SK-N-SH treated with all-trans-retinoic acid at 6 μM for 48 hours (cell line): ENCODE measurements at places on chromosomes 7 and 10.

- peak; percentile 49; the same call in 1 of the 3 replicates for ATAC-seq
Observed at GRCh38 chr10:120131183-120131582, 238.7 kb downstream of the SEC23IP start.

- no peak for ATAC-seq
Observed at GRCh38 chr7:144731661-144732351, 104.0 kb downstream of the TPK1 start.

- no peak for ATAC-seq
Observed at GRCh38 chr7:28301148-28301641, 111.1 kb upstream of the CREB5 start.

- ATAC-seq = no peak
Observed at GRCh38 chr10:120051671-120052070, 159.1 kb downstream of the SEC23IP start.

DNA sequence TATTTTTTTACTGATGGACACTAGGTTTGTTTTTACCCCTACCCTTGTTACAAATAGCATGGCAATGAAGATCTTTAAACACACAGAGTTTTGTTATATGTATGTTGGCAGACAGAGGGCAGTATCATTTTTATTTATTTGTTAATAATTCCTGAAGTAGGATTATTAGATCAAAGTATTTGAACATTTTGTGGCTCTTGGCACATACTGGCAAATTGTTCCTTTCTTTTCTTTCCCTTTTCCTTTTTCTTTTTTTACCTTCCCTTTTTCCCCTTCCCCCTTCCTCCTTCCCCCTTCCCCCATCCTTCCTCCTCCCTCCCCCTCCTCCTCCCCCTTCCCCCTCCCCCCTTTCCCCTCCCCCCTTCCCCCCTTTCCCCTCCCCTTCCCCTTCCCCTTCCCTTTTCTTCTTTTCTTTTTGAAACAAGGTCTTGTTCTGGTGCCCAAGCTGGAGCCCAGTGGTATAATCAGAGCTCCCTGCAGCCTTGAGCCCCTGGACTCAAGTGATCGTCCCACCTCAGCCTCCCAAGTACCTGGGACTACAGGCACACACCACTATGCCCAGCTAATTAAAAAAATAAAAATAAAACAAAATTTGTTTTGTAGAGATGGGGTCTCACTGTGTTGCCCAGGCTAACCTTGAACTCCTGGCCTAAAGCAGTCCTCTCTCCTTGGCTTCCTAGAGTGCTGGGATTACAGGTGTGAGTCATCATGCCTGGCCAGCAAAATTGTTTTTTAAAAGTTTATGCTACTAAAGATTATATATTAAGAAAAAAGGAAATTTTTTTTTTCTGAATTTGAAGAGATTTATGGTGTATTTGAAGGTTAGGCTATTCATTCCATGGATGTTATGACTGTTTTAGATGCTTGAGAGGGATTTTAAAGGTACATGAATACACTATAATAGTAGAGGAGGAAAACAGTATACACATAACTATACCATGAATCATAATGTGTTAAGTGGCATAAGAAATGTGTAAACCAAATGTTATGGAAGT is 39.3 kb downstream of the SEPTIN7 start:
- ATAC-seq = peak; percentile 93

GRCh38 chr10:20406281-20407104 is 490.6 kb downstream of the NEBL start:
- ATAC-seq = no peak

- ATAC-seq = no peak
Observed at GRCh38 chr7:92282221-92282814, 36.5 kb downstream of the ANKIB1 start.
